ENCODE measurements at places on chromosomes 2 and 18. TPM values are rescaled to one million over a fixed set of nuclear protein-coding genes. Genes with fewer than 3 reads are reported as not detected.

Gene POLR1A
- total RNA-seq = 15.6 TPM

Gene TNFAIP6
- 43.1 TPM for total RNA-seq

Gene C2orf42
- 24.5 TPM for total RNA-seq

Gene SLC35G4
- total RNA-seq = not detected

Gene ZNF804A
- not detected for total RNA-seq

Gene ASPRV1
- 0.29 TPM for total RNA-seq

Gene TMEM17
- total RNA-seq = 3.3 TPM

Gene ERMN
- 1.4 TPM for total RNA-seq

Gene DSC2
- total RNA-seq = under 0.01 TPM

All from osteoblast (primary cell).